ENCODE measurements at places on chromosomes 2 and 18. TPM values are rescaled to one million over a fixed set of nuclear protein-coding genes. Genes with fewer than 3 reads are reported as not detected.
A peak's percentile ranks its signal among the peaks of the same experiment; 100 is the strongest.

- DNase-seq = no peak
Measured at GRCh38 chr2:80117401-80117800, 187.2 kb downstream of the LRRTM1 start.

DNA sequence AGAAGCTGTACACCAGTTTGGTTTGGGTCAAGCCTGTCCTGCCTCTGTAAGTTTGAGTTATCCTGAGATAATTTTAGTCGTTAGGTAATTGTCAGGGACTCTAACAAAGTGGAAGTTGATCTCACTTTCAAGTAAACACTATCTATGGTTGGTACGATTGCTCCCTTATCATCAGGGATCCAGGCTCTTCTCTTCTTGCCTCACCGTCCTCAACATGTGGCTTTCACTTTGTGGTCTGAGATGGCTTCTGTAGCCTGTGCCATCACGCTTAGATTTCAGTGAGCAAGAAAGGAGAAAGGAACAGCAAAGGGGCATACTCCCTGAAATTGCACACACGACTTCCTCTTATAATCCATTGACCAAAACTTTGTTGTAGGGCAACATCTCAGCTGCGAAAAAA, 115.6 kb downstream of the CTAGE1 start:
- no peak for DNase-seq

GRCh38 chr2:70765507-70765906, 2.5 kb downstream of the ADD2 start:
- no peak for DNase-seq

DNA sequence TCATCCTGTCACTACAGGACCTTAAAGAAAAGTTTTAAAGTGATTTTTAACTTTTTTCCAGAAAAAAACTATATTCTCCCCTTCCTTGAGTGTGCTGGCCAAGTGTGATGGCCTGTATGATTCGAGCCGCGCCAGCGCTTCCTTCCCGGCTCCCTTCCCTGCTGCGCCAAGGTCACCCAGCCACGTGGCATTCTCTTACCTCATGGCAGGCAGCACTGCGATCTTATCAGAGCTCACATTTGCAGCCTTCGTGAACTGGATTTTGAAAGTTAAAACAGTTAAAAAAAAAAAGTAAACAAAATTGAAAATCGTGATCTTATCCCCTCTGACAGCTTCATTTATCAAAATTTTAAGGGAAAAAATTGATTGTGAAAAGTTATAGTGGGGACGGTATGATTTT, 279.8 kb downstream of the PTGR3 start:
- DNase-seq = peak; percentile 42

DNA sequence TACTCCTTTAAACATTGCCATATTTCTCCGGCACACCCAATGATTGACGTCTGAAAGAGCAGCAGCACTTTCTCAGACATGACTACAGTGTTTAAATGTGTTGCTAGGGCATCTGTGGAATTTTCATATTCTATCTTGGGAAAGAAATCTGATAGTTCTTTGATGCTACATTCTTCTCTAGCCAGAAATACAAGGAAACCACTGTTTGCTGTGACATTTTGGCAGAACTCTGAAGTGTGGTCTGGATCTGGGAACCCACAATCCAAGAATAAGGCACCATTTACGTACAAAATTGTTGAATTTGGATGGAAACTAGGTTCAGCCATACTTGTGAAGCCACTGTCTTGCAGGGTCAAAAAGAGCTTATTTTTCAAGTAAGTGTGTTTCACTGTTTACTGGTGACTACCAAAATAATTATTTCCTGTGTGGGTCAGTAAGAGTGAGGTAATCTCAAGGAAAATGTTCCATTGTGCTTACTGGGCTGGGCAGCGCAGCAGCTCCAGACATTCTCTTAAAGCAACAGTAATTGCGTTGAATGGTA, 21.3 kb upstream of the CD28 start:
- DNase-seq = peak; percentile 94

DNA sequence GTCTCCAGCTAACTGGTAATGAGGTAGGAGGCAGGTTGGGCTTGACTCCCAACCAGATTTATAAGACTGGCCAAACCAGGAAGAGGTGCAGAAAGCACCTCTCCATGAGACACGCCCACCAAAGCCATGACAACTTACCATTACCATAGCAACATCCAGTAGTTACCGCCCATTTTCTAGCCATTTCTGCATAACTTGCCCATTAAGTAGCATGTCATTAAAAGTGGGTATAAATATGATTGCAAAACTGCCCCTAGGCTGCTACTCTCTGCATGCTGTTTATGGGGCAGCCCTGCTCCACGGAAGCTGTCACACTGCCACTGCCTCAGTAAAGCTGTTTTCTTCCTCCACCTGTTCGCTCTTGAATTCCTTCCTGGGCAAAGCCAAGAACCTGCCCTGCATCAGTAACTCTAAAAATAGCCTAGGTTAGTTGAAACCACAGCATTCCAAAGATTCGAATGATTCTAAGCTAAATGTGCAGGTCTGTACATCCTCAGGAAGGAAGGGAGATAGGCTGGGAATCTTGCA, 131.9 kb downstream of the ATL2 start:
- DNase-seq = no peak

DNA sequence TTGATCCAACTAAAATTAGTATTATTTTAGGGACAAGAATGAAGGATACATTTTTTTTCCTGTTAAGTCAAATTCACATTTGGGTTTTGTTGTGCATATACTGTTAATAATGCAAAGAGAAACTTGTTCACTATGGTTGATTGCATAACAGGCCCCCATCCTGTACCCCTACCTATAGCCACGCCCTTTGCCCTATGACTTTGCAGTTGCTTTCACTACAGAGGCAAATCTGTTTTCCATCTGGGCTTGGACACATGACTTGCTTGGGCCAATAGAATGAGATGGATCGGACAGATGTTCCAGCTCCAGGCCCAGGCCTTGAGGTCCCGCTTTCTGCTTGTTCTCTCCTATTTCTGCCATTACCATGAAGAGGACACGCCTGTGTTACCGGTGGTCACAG, 278.5 kb upstream of the HNRNPA3 start:
- DNase-seq = no peak

- peak; percentile 95 for DNase-seq
Measured at GRCh38 chr2:170155022-170155722, 22.8 kb upstream of the MYO3B start.

DNA sequence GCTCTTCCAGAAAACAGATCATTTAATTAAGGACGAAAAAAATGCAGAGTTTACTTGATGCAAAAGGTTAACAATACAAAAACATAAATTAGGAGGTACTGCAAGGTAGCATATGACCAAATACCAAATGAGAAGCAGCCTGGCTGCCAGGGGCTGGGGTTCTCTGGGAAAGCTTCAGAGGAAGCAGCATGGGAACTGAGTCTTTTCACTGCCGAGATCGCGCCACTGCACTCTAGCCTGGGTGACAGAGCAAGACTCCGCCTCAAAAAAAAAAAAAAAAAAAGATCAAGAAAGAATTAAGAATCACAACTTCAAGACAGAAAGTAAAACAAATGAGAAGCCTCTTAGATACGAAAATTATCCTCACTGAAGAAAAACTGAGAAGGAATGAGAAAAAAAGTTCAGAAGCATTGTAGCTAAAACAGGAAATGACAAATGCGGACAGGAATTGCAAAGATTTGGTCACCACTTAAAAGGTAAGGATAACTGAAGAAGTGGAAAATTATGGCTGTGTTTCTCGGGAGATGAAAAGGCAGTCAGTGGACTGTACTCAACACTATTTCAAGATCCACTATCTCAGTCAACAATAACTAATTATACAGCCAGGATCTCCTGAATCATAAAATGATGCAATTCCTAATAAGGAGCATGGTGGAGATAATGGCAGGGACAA, 4.3 kb downstream of the SEPTIN10 start:
- DNase-seq = peak; percentile 82

GRCh38 chr2:124838406-124838805, 813.3 kb downstream of the CNTNAP5 start:
- DNase-seq = no peak

- DNase-seq = no peak
Measured at GRCh38 chr2:68428746-68429145, 38.3 kb downstream of the FBXO48 start.

- no peak for DNase-seq
Measured at GRCh38 chr2:233185330-233185729, 66.1 kb upstream of the ATG16L1 start.

- no peak for DNase-seq
Measured at GRCh38 chr2:85064927-85065577, 68.1 kb upstream of the TCF7L1 start.

DNA sequence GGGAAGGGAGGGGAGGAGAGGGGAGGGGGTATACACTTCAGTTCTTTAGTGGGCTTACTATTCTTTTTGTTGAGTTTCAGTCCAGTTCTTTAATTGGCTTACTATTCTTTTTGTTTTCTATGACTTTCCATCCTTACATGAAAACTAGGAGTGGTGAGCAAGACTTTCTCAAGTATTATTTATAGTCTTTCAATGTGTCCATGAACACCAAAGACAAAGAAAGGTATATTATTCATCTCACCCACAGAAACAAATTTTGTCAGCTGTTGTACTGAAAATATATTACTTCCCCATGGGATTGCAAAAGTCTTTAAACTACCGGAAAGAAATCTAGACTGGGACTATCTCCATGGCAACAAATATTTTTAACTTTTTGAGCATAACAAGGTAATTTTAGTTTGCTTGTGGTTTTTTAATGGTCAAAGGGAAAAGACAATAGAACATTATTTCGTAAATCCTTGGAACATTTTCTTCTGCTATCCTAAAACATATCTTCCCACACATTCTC, 17.6 kb downstream of the ADAM17 start:
- DNase-seq = peak; percentile 71

DNA sequence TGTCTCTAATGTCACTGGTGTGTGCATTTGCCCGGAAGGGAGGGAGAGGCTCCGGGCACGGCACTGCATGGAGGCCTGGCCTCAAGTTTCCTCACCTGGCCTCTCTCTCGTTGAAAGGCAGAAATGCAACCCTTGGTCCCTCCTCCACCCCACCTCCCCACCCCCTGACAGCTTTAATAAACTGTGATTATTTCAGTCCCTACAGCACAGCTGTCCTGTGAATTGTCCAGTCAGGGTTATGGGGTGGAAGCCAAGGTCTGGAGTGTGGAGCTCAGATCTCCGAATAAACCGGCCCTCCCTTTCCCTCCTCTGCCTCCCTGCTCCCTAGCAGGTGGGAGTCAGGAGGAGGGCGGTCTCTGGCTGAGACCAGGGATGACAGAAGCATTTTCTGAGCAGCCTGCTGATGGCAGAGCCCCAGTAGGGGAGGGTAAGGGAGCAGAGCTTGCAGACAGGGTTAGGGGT, 199.2 kb upstream of the SMAD2 start:
- no peak for DNase-seq

DNA sequence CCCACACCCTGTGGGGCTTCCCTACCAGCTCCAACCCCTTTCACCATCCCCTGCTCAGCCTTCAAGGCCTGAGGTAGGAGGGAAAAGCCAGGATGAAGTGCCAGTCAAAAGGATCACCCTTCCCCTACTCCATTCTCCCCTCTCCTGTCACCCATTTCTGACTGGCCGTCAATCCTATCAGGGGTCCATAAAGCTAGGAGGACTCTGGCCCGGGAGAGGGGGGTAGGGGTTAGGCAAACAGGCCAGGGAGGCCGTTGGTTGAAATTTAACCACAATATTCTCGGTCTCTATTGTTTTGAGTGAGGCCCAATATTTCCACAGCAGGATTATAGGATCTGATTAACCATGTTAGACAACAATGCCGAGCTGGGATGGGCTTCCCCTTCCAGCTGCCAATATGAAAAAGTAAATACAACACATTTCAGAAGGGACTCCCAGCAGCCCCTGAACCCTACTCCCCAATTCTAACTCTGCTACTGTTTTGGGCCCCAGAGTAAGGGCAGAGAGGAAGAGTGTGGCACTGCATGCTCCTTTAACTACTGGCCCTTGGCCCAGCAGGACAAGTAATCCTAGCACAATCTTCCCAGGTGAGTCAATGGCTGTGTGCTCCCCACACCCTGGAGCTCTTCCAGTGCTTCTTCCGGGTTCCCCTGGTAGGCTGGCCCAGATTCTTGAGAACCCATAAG, 10.6 kb upstream of the IHH start:
- no peak for DNase-seq

GRCh38 chr2:10179422-10179821, 56.9 kb downstream of the RRM2 start:
- no peak for DNase-seq

DNA sequence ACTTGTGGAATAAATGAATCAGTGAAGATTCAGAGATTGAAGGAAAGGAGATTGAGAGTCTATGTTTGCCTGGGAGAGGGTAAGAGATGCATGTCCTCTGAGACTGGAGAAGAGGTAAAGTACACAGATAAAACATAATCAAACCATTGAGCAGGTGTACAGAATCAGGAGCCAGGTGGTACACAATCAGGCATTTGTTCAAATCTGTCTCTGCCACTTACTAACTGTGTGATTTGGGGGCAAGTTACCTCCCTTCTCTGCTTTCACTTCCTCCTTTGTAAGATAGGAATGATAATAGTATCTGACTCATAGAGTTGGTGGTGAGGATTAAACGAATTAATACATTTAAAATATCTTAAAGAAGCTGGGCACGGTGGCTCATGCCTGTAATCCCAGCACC, 94.0 kb downstream of the CDK15 start:
- no peak for DNase-seq

DNA sequence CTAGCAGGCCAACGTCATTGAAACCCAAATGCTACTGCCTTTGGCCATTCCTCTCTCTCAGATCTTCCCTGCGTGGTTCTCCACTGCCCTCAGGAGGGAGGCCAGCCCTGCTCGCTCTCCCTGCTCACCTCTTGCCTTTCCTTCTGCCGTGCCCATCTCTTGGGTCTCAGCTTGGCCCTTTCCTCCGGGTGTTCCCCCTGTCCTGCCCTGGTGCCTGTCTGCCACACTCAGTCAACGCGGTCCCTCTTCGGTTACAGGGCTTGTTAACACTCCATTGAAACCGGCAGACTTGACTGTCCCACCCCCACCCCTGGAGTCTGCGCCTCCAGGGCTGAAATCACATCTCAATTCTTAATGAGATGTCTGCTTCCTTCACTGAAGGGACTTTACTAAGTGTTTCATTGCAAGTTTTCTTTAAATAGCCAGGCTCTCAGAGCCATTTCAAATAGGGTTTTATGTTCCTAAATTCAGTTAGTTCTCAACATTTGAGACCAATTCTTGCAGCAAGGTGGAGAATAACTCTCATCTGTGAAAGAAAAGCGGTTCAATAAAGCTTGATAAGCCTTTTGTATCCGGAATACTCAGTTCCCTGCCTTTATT, 237.6 kb downstream of the DYSF start:
- DNase-seq = no peak

Gene FBXO48
- 0.83 TPM for total RNA-seq

Gene CNGA3
- total RNA-seq = not detected

Gene EPHA4
- 19.8 TPM for total RNA-seq

Gene ABCG8
- not detected for total RNA-seq

Gene XDH
- total RNA-seq = not detected

Gene PLEKHH2
- total RNA-seq = 1.1 TPM

Gene CAPN14
- total RNA-seq = 0.23 TPM

Gene PLEK
- total RNA-seq = 0.11 TPM

Gene HRH4
- total RNA-seq = not detected

Gene TUBA3E
- total RNA-seq = not detected

Gene TMEM169
- not detected for total RNA-seq

Gene AQP12B
- total RNA-seq = not detected
